ENCODE measurements at places on chromosomes 11 and 22.

GRCh38 chr11:112734207-112734606 lies 227.0 kb upstream of the NCAM1 start:
- peak; percentile 3 for DNase-seq

GRCh38 chr22:28714043-28714628 lies 27.5 kb downstream of the CHEK2 start:
- DNase-seq = peak; percentile 9

DNA sequence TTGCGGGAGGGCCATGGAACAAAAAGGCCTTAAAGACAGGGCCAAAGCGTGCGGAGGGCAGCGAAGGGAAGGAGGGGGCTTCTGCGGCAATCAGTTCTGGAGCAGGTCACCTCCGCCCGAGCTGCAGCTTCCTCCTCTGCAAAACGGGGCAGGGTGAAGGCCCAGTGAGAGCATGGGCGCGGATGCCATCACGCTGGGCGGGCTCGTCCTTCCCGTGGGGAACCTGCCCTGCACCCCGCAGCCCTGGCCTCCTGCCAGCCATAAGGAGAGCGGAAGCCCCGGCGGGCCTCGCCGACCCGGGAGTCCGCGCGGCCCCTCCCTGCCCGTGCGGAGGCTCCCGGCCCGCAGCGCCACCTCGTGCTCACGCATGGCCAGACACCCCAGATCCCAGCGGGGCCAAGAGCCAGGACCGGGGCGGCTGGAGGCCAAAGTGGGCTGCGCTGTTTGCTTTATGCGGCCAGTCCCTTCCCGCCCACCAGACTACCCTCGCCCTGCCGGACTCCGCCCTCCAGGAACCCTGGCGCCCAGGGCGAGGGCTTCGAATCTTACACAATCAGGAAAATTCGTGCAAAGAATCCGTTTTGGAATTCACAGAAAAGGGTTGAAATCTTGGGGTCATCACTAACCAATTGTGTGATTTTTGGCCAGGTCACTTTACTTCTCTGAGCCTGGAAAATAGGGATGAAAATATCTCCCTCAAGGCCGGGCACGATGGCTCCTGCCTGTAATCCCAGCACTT lies 16.1 kb downstream of the TSKU start:
- DNase-seq = peak; percentile 84

DNA sequence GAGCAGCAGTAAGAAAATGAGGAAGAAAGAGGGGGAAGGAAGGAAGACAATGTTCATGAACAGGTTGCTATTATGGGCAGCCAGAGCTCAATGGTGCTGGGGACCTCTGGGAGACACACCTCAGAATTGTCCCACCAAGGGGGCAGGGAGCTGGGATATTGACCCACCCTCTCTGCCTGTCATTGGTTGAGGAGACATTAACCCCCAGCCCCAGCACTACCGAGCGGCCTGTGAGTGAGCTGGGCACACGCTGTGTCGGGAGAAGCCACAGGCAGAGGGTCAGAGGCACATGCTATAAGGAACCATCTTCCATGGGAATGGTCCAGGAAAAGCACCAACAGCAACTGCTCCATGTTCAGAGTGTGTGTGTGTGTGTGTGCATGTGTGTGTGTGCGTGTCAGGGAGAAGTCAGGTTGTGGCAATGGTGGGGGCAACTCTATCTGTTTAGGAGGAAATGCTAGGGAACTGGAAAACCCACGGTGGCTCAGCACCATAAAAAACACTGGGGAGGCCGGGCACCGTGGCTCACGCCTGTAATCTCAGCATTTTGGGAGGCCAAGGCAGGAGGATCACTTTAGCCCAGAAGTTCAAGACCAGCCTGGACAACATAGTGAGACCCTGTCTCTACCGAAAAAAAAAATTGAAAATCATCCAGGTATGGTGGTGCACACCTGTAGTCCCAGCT lies 49.2 kb downstream of the CD6 start:
- DNase-seq = peak; percentile 14

DNA sequence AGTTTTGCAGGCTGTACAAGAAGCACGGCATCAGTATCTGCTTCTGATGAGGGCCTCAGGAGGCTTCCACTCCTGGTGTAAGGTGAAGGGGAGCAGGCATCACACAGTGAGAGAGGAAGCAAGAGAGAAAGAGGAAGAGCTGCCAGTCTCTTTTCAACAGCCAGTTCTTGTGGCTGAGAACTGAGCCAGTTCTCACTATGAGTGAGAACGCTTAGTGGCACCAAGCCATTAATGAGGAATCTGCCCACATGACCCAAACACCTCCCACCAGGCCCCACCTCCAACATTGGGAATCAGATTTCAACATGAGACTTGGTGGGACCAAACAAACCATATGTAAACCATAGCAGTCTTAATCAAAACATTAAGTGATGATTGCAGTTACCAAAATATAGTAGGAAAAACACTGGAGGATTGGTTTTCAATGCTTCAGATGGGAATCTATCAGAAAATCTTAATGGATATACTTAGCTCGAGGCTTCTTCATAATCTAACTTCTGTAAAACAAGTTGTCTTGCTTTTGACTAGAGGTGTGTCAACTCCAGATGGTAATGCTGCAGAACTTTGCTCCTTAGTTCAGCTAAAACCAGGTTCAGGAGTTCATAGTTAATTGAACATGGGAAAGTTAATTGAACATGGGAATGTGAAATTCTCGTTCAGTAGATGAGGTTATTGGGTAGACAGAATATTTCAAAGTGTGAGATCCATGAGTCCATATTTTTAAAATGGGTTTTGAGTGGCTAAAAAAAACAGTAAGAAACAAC lies 12.2 kb downstream of the FAR1 start:
- no peak for DNase-seq

DNA sequence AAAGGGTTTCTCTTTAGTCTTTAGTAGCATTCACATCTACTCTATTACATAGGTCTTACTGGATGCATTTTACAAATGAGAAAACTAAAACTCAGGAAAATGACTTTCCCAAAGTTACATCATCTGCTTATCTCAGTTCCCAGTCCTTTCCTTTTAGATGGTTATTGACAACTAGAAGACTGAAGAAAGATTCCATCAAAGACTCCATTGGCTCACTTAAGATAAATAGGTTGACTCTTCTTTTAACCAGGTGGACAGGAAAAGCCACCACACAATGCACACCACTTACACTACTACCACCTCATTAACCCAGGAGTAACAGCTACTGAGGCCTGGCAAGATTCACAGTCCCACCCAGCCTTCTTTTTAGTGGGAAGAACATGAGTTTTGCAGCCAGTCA lies 123.6 kb downstream of the TRIM44 start:
- DNase-seq = no peak

GRCh38 chr22:26564181-26564580 lies 25.8 kb downstream of the TPST2 start:
- DNase-seq = no peak

GRCh38 chr22:37281646-37282384 lies 493 bp upstream of the CYTH4 start:
- no peak for DNase-seq

- DNase-seq = no peak
Observed at GRCh38 chr22:40606306-40606705, 30.2 kb downstream of the MRTFA start.

GRCh38 chr11:23851216-23851615 lies 645.6 kb upstream of the LUZP2 start:
- no peak for DNase-seq

- peak; percentile 8 for DNase-seq
Observed at GRCh38 chr11:23540101-23540561, 679.9 kb upstream of the CCDC179 start.

- DNase-seq = no peak
Observed at GRCh38 chr11:46338988-46339666, 8.1 kb upstream of the DGKZ start.

DNA sequence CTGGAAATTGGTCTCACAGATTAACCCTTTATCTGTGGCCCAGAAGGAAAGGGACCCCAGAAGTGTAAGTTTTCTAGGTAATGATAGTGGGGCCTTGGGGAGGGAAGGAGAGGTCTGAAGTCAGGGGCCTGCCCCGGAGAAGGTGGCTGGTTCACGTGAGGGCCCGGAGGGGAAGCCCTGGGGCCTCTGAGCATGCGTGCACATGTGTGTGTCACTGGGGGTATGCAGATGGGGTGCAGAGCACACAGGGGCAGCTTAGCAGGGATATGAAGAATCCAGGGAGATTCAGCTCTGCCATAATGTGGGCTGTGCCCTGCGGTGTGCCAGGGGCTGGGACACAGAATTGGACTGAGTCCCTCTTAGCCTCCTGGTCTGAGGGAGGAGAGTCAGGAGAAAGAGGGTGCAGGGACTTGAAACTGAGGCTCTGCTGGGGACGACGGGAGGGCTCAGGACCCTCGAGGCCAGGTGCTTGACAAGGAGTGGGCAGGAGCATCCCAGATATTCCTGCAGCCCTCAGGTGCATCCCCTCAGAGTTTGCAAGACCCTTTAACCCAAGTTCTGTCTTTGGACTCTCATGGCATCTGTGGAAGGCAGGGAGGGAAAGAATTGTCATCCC lies 15.5 kb downstream of the MYO7A start:
- DNase-seq = no peak

DNA sequence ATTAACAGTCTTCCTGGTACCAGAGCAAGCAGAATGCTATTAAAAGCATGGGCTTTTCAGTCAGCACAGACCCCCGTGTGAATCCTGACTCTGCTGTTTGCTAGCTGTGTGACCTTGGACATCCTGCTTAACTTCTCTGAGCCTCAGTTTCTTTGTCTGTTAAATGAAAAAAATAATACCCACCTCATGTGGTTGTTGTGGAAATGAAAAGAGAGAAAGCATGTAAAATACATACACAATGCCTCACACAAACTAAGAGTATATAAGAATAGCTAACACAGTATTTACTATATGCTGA lies 39.5 kb downstream of the AHNAK start:
- DNase-seq = no peak

- DNase-seq = no peak
Observed at GRCh38 chr22:20178915-20179227, 28.0 kb upstream of the CCDC188 start.

- peak; percentile 20 for DNase-seq
Observed at GRCh38 chr11:73143126-73143838, 1.2 kb upstream of the FCHSD2 start.

GRCh38 chr11:43504316-43504950 lies 145.7 kb downstream of the TTC17 start:
- DNase-seq = peak; percentile 11

DNA sequence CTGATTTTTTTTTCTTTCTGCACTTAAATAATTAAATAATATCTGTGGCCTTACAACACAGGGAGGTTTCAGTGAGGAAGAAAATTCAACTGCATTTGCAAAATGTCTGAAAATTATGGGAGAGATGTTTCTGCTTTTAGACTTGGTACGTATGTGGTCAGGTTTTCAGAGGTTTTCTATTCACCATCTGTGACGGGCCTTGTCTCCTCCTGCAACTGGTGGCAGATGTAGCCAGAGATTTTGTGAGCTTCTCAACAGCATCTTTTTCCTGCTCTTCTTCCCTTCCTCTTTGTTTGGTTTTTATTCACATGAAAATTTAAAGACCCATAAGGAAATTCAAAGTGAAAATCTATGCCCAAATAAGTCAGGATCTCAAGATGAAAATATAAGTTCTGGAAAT lies 38.3 kb downstream of the ZBTB16 start:
- no peak for DNase-seq

DNA sequence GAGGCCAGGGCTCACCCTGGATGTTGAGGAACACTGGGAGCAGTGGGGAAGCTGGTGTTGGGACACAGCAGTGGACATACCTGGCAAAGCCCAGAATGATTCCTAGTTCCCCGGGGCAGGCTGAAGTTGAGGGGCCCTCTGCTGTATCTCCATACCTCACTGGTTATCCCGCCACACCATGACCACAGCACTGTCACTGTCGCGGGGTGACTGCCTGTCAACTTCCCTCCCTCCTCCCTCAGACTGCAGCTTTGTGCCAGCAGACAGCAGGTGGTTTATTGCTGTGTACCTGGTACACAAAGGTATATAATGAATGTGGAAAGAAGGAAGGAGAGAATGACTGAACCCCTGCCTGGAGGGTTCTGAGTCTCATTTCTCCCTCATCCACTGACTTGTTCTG lies 318.7 kb downstream of the TMEM135 start:
- DNase-seq = no peak

DNA sequence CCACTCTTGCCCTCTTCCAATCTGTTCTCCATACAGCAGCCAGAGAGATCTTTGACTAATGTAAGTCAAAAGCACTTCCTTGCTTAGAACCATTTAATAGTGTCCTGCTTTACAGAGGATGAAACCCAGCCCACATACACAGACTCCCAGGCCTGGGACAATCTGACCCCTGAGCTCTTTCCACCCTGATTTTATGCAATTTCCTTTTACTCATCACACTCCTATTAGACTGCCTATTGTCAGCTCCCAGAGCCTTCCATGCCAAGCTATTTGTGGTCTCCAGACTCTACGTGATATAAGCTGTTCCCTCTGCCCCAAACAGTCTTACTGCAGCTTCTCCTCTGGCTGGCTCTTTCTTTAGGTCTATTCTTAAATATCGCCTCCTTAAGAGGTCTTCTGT lies 28.1 kb downstream of the ME3 start:
- no peak for DNase-seq

DNA sequence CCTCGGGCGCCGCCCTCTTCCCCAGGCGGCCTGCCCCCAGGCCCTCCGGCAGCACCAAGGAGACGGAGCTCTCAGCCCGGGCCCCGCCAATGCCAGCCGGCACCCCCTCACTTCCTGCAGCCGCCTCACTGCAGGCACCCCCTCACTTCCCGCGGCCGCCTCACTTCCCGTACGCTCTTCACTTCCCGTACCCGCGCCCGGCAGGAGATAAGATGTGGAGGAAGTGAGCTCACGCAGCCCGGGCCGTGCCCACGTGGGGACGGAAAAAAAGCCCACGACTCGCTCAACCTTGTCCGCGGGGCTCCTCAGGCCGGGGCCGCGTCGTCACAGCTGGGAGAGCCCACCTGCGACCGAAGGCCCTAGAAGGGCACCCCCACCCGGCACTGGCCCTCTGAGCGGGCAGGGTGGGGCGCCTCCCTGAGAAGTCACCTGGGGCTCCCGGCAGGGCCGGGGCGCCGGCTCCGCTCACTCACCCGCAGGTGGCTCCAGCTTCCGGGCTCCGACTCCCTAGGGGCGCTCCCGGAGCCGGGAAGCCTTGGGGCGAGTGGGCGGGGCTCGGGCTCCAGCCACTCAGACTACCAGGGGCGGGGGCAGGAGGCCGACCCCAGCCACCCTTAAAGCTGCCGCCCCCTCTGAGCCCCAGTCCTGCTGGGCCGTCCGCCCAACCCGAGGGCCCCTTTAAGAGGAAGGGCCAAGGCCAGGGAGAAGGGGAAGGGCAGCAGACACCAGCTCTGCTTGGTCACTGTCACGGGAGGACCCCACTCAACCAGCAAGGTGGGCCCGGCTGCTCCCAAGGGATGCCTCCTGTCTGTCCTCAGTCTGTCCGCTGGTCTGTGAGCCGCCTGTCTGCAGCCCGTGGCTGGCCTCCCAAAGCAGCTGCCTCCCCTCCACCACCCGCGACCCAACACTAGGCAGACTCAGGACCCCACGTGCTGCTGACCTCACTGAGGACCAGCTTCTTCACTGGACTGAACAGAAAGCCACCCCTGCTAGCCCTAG lies 31.4 kb downstream of the PISD start:
- peak; percentile 95 for DNase-seq
